ENCODE measurements at places on chromosomes 2 and 18.

- DNase-seq, result no peak
Observed at GRCh38 chr2:211928201-211928600, 610.4 kb downstream of the ERBB4 start.

- no peak for DNase-seq
Observed at GRCh38 chr2:172628085-172628484, 72.2 kb downstream of the PDK1 start.

GRCh38 chr2:201600906-201601305 lies 42.4 kb downstream of the TMEM237 start:
- DNase-seq, result no peak

DNA sequence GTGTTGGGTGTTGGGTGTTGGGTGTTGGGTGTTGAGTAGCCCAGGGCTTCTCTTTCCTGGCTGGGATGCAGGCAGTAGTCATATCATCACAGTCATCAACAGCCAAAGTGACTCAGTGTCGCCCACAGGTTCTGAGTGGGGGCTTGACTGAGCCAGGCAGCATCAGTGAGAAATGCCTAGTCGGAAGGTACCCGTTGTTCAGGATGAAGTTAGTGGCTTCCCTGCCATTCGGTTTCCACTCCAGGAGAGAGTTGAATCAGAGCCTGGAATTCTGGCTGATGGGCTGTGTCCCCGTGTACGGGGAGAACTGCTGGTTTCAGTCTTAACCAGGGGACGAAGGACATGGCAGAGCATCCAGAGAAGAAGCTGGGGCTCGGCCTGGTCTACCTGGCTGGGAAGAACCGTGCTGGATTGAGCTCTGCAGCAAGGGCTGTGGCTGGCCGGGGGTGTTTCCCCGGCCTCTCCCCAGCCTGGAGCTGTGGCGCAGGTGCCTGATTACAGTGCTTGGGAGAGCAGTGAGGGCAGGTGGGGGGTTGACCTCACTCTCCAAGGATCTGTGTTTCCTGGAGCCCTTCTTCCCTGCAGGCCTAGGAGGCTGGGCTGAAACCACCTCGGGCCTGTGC lies 49.4 kb downstream of the AGAP1 start:
- no peak for DNase-seq

GRCh38 chr18:34942276-34942675 lies 98.9 kb upstream of the MAPRE2 start:
- DNase-seq, result no peak

DNA sequence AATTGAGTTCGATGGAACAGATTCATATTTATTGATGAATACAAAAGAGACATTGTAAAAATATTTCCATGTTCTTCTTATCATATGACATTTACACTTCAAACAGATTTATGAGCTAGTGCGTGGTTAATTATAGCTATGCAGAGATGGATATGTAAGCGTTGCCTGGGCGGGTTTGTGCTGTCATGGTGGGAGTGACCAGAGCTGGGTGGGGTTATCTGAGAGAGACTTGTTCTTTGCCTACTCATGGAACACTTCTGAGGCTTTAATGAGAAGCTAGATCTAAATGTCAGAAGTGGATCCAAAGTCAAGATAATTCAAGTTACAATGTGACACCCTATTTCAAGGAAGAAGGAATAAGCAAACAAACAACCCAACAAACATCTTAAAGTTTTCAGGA lies 162.3 kb upstream of the ZEB2 start:
- DNase-seq, result no peak

DNA sequence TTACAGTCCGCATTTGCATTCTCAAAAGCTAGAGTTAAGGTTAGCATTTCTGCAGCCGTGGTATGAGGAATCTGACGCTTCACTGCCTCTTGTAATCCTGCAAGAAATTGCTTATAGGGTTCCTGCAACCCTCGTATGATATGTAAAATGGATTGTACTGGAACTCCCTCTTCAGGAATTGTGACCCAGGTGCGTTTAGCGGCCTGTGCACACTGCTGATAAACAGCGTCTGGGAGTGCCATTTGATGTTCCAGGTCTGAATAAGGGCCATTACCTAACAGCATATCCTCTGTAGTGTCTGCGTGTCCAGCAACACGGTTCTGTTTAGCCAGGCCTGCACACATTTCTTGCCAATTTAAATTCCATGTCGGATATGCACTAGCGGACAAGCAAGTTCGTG lies 42.5 kb downstream of the CXCR4 start:
- DNase-seq, result no peak

GRCh38 chr2:239824046-239824694 lies 201.0 kb downstream of the NDUFA10 start:
- DNase-seq, result no peak

GRCh38 chr18:73355121-73355520 lies 487.3 kb upstream of the NETO1 start:
- DNase-seq, result no peak

- no peak for DNase-seq
Observed at GRCh38 chr2:201980389-201980821, 53.2 kb upstream of the FZD7 start.

DNA sequence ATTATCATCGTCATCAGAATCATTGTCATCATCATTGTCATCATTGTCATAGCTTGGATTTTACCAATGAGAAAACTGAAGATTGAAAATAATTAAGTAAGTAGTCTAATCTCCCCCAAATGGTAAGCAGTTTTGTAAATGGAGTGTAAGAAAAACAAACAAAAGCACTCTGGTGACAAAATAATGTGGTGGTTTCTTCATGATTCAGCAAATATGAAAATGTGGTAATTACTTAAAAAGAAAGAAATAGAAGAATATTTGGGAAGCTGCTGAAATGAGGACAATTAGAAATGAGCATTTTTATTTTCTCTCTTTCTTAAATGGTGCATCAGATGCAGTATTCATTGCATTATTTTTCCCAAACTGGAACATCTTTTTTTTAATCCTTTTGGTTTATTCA lies 514.4 kb downstream of the DCDC2C start:
- no peak for DNase-seq

GRCh38 chr2:148561389-148561788 lies 83.2 kb upstream of the EPC2 start:
- DNase-seq, result no peak

DNA sequence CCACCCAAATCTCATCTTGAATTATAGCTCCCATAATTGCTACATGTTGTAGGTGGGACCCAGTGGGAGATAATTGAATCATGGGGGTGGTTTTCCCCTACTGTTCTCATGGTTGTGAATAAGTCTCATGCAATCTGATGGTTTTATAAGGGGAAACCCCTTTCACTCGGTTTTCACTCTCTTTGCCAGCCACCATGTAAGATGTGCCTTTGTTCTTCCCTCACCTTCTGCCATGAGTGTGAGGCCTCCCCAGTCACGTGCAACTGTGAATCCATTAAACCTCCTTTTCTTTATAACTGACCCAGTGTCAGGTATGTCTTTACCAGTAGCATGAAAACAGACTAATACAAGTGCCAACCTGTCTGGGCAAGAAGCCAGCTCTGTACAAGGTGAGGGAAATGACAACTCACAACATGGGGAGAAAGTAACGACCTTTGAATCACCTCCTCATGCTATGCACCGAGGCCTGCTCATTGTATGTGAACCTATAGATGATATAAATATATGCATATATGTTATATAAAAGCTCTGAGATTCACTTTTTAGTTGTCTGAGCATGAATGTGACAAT lies 162.2 kb downstream of the ALPK2 start:
- no peak for DNase-seq

GRCh38 chr18:58591286-58591685 lies 37.6 kb downstream of the ALPK2 start:
- DNase-seq, result no peak

- DNase-seq, result no peak
Observed at GRCh38 chr18:74944676-74945075, 264.3 kb downstream of the PTGR3 start.

- no peak for DNase-seq
Observed at GRCh38 chr2:217980036-217980435, 22.8 kb downstream of the TNS1 start.

- DNase-seq, result no peak
Observed at GRCh38 chr2:166184789-166185188, 57.0 kb upstream of the SCN1A start.

- DNase-seq, result no peak
Observed at GRCh38 chr2:237660381-237660900, 33.1 kb downstream of the LRRFIP1 start.

- DNase-seq, result no peak
Observed at GRCh38 chr2:19895535-19895934, 6.2 kb downstream of the TTC32 start.

DNA sequence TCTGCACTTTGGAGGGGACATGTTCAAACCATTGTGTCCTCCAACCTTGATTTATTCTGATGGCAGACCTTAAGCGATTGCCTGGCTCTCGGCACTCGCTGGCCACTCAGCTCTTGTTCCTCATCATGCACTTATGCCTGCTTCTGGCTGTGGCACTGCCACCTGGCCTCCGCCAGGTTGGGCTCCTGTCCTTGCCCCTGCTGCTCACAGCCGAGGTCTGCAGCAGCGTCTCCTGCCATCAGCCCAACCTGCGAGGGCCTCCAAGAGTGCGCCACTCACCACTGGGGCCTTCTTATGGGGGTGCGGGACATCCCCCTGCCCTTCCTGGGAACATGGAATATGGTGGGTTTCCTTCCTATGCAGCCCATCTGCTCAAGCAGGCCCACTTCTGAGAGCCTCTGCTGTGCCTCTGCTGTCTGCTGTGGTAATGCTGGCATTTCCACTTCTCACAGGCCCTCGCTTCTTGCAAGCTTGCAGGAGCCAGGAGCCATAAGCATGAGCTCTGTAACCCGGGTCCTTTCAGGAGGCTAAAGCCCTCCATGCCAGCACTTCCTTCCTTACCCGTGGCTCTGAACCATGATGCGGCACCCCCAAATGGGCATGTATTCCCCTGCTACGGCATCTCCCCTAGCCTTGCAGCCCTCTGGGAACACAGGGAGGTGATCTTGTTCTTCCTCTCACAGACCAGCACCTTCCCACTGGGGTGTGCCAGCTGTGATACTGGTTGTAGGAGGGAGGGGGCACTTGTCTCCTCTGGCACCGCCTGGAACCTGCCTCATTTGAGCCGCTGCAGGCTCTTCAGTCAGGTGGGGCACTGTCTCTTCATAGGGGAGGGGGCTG lies 58.6 kb upstream of the HS6ST1 start:
- DNase-seq, result no peak

DNA sequence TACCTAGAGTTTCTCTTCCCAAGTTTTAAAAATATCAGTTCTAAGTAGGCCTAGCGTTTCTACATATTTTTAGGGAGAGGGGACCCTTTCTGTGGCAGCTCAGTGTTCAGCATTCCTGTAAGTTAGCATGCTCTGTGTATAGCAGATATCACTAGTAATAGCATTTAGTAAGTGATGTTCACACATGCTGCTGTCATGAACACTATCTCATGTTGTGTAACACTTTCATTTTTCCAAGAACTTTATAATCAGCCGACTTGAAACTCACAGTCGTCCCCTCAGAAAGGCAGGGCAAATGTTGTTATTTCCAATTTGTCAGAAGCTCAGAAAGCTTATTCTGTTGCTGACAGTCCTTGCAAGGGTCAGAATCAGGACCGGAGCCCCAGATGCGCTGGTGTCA lies 267.7 kb downstream of the ALPK2 start:
- DNase-seq, result no peak

DNA sequence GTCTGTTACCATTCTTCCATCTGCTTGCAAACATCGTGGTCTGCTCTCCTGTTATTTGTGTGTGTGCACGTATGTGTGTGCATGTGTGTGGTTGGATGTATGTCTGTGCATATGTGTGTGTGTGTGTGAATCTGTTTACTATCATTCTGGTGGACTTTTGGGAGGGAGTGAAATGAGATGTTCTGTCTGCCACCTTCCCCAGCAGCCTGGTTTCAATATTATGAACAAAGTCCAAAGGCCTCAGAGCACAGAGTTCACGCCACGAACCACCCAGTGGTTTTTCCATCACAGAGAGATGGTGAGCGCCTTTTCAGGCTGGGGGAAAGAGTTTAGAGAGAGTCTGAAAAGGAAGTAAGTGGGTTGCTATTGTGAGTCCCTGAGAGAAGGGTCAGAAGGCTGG lies 67.1 kb upstream of the YWHAQ start:
- DNase-seq, result no peak

DNA sequence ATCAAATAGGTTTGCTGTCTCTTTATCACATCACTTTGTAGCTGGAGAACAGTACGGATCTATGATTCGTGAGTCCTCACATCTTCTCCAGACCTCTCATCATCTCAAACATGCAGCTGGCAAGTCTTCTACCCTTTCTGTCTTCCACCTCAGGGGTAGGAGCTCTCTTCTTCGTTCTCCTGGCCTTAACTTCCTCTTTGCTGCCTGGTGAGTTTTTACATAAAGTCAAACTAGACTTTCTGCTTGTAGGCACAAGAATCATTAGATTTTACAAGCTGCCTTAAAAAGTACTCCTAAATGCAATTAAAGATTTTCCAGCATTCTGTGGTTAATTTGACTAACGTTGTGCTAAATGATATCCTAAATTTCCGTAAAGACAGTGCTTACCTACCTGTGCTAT lies 43.7 kb upstream of the TANK start:
- DNase-seq, result no peak

GRCh38 chr2:176166272-176166671 lies 9.2 kb downstream of the HOXD3 start:
- DNase-seq, result no peak

- no peak for DNase-seq
Observed at GRCh38 chr2:130842770-130843169, 6.1 kb downstream of the ARHGEF4 start.

DNA sequence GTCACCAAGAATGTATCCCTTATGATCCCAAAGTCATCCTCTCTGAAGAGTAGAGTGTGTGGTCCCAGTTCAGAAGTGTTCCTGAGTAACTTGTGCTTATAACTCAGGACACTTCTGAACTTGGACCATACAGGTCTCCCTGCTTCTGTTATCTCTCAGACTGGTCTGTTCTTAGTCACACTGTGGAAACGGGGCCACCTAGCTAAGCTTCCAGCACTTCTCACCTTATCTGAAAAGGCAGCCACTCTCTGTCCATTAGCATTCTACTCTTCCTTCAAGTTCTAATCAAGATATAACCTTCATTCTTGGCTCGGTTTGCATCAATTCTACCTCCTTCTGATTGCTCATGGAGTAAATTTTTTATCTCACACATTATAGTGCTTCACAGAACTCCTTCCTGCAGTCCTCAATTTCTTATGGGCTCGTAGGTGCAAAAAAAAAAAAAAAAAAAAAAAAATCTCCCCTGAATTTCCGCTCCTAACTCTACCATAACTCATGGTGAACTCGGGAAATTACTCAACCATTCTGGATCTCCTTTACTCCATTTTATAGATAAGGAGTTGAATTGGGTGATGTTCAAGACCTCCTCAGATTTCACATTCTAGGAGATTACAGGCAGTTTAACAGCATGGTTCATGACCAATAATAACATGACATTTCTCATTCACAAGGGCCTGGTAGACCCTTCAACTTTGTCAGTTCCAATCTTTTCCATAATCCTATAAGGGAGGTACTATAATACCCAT lies 108.4 kb downstream of the TACR1 start:
- no peak for DNase-seq

DNA sequence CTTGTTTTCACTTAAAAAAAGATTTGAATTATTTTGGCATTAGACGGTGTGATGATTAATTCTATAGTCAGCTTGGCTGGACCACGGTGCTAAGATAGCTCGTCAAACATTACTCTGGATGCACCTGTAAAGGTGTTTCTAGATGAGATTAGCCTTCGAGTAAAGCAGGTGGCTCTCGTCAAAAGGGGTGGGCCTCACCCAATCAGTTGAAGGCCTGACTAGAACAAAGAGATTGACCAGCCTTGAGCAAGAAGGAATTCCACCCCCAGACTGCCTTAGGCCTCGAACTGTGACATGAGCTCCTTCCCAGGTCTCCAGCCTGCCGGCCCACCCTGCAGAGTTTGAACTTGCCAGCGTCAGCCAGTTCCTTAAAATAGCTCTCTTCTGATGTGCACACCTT lies 73.4 kb downstream of the TWIST2 start:
- no peak for DNase-seq

All from stimulated activated CD4-positive, alpha-beta T cell treated with anti-CD3 and anti-CD28 coated beads, Interleukin-15, amount 100 ng/mL, for 1 hour (primary cell).